ENCODE measurements at places on chromosomes 5 and 9. TPM values are rescaled to one million over a fixed set of nuclear protein-coding genes. Genes with fewer than 3 reads are reported as not detected.

The GABRP gene
- total RNA-seq = not detected

The NR4A3 gene
- total RNA-seq = 2.0 TPM

The ZNF608 gene
- 26.6 TPM for total RNA-seq

The PCDHA10 gene
- total RNA-seq = 1.2 TPM

GRCh38 chr5:38191693-38192092 is 66.7 kb upstream of the EGFLAM start:
- no peaks in the 10 kb centered on the region for H3K27me3 ChIP-seq
- no peak overlapping the region for H3K27ac ChIP-seq
- no peaks in the 10 kb centered on the region for H3K36me3 ChIP-seq
- DNase-seq = no peak
- H3K4me3 ChIP-seq = no peak overlapping the region
- no peaks in the 10 kb centered on the region for H3K4me1 ChIP-seq

DNA sequence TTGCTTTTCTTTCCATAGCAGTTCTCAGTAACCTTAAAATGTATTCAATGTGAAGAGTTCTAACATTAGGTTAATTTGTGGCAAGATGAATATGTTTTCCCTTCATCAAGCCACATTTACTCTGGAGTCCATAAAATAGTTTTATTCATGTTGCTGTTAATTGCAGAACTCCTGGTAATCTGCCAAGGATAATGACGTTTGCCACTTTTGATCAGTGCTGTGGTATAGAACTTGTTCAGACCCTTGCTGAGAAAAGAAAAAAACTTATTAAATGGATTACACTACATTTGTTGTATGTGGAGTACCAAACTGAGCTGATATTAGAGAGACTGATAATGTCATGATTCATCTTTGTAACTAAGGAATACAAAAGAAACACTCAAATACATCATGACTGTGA is 212.4 kb upstream of the DMAC1 start:
- H3K27ac ChIP-seq = no peak overlapping the region
- no peaks in the 10 kb centered on the region for H3K36me3 ChIP-seq
- DNase-seq = no peak
- no peak overlapping the region for H3K4me3 ChIP-seq
- H3K27me3 ChIP-seq = no peaks in the 10 kb centered on the region
